ENCODE measurements at places on chromosomes 12 and 14.

DNA sequence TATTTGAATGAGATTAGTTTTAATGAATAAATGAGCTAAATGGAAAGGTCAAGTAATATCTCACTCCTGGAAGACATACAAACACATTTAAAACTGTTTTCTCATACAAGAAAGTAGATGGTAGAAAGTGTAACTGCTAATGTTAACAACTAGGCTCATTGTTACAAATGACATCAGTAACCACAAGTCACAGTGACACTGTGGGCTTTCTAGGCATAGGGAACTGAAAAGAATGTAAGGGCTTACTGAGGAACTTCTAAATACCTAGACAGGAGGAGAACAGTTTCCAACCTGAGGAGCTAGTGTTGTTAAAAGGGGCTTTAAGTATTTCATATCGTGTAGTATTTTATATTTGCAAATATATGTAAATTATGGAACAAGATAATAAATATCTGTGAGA is 17.5 kb upstream of the ERGIC2 start:
- no peak for DNase-seq

- DNase-seq: no peak
These were observed 6.4 kb upstream of the P2RX4 start for GRCh38 chr12:121203482-121203881.

DNA sequence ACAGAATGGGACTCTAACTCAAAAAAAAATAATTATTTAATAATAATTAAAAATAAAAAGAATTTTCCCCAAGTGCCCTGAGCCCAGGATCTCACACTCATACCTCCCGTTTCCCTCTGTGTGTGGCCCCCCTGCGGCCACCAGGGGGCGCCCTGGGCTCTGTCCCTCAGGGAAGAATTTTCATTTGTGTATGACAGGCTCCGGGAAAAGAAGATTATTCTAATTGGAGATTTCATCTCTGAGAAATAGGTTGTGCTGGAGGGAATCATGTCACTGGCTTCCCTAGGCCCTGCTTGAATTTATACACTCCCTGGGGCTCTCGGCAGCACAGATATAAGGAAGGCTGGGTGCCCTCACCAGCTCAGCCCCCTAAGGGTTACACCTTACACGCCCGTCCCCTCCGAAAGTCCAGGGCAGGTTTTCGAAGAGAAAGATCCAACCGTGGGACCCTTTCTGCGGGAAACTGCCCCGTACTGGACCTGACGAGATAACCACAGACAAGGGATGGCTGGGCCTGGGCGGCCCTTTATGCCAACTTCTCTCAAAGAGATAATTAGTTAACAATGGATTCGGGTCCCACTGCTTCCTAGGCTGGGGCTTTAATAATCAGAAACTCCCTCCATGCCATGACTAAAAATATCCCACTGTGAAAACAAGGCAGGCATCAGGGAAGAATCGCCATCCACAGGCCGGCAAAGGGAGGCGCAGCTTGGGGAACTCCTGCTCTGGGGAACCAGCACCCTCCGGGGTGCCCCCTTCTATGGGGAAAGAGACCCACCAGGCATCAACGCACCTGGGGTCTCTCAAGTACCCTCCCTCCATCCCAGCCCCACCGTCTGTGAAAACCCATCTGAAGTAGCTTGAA is 80.7 kb downstream of the KDM2B start:
- peak; percentile 64 for DNase-seq

DNA sequence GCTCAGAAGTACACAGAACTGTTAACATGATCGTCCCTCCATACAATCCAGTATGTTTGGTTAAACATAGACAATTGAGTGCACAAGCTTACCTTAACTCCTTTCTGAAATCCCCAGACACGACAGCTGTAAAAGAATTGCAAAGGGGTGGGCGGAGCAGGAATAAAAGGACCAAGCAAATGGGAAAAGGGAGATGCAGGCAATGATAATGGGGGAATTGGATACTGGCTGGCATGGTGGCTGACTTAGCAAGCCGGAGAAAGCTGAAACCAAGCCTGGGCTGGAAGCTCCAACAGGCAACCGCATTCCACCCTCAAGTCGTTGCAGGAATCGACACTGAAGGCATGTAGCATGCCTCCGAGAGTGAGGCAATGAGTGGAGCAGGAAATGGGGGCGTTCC is 96.8 kb upstream of the TMEM132C start:
- DNase-seq: no peak

Measured in activated CD4-positive, alpha-beta T cell treated with anti-CD3 and anti-CD28 coated beads, Interleukin-2, Interleukin-4, amounts not matched to agents 100 ng/mL and 50 ng/mL, durations not matched to agents 16 hours and 8 hours (primary cell).